Esophagus muscularis mucosa (tissue), 4 donors: ENCODE measurements at places on chromosomes 7 and 10. TPM values are rescaled to one million over a fixed set of nuclear protein-coding genes. Genes with fewer than 3 reads are reported as not detected.

GRCh38 chr7:462173-463103 lies 57.2 kb downstream of the PDGFA start:
- no peak for DNase-seq
- no peak overlapping the region for H3K27ac ChIP-seq
- no peaks in the 10 kb centered on the region for H3K27me3 ChIP-seq
- H3K4me3 ChIP-seq = no peak overlapping the region
- H3K36me3 ChIP-seq = no peaks in the 10 kb centered on the region

DNA sequence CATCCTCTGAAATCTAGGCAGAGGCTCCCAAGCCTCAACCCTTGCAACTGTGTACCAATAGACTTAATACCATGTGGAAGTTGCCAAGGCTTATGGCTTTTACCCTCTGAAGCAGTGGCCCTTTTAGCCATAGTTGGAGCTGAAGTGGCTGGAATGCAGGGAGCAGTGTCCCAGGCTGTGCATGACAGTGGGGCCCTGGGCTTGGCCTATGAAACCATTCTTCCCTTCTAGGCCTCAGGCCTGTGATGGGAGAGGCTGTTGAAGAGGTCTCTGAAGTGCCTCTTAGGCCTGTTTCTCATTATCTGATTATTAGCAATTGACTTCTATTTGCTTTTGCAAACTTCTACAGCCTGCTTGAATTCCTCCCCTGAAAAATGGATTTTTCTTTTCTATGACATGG lies 612.7 kb upstream of the ZWINT start:
- H3K27me3 ChIP-seq = no peaks in the 10 kb centered on the region
- no peaks in the 10 kb centered on the region for H3K36me3 ChIP-seq
- no peak overlapping the region for H3K4me3 ChIP-seq
- H3K27ac ChIP-seq = no peak overlapping the region

GRCh38 chr10:9023206-9023605 lies 968.7 kb downstream of the GATA3 start:
- DNase-seq = no peak
- no peaks in the 10 kb centered on the region for H3K4me1 ChIP-seq
- H3K36me3 ChIP-seq = no peaks in the 10 kb centered on the region
- no peak overlapping the region for H3K4me3 ChIP-seq
- no peak overlapping the region for H3K27ac ChIP-seq

The LAMB1 gene
- 202 TPM for total RNA-seq

The ADRA2A gene
- total RNA-seq = 3.8 TPM

DNA sequence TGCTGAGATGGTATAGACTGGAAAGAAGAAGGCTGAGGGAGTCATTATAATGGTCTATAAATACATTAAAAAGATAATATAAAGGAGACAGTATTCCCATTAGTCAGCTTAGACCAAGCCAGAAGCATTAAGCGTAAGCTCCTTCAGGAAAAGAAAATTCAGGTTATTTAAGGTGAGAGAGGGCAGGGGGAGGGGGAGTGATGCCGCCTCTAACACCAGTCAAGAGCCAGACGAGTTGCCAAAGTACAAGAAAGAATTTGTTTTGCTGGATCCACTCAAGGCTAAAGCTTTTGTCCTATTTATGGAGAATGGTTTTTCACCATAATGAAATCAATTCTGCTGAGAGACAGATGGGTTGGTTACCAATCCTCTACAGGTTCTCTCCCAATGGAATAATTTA lies 99.3 kb downstream of the CFAP58 start:
- no peak overlapping the region for H3K27ac ChIP-seq
- no peaks in the 10 kb centered on the region for H3K4me1 ChIP-seq
- H3K4me3 ChIP-seq = no peak overlapping the region
- no peaks in the 10 kb centered on the region for H3K36me3 ChIP-seq
- H3K27me3 ChIP-seq = no peaks in the 10 kb centered on the region

The ADRB1 gene
- 25.3 TPM for total RNA-seq

DNA sequence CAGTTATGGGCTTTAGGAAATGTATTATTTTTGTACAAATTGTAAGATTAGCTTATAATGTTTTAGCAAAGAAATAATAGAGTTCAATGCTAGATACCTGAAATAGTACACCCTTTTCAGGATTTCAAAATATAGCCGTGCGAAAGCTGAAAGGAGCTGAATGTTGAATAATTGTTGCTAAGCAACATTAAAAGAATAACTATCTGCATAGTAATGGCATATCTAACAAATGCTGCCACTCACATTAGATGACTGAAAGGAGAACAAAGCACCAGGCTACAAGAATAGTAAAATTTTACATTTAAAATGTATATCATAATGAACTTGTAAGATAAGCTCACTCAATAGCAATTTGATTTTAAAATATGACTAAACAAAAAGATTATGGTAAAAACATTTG lies 82.5 kb downstream of the SDHAF3 start:
- no peak overlapping the region for H3K27ac ChIP-seq
- H3K4me3 ChIP-seq = no peak overlapping the region
- H3K27me3 ChIP-seq = no peaks in the 10 kb centered on the region
- no peak for DNase-seq

The TRIL gene
- total RNA-seq = 3.0 TPM

The CYP3A7 gene
- total RNA-seq = not detected

The AUTS2 gene
- 44.9 TPM for total RNA-seq

DNA sequence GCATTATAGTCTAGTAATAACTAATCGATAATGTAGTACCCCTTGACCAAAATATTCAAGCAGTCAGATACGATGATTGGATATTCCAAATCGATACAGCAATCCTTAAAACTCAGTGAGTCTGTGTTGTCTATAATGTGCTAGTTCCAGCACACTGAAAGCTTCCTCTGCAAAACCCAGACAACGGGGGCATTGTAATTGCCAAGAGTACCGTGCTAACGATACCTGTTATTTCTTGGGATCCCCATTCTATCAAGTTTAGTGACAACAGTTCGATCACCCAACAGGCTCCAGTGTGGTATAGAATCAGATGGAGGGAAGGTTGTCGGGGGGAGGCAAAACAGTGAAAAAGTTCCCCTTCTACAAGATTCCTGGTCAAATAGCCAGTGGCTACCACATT lies 865 bp downstream of the ZNF438 start:
- no peak for DNase-seq
- no peaks in the 10 kb centered on the region for H3K27me3 ChIP-seq
- H3K4me1 ChIP-seq = peaks cover 50% of the 10 kb centered on the region
- H3K4me3 ChIP-seq = peak overlapping the region; percentile 74
- peak overlapping the region; percentile 98 for H3K27ac ChIP-seq

DNA sequence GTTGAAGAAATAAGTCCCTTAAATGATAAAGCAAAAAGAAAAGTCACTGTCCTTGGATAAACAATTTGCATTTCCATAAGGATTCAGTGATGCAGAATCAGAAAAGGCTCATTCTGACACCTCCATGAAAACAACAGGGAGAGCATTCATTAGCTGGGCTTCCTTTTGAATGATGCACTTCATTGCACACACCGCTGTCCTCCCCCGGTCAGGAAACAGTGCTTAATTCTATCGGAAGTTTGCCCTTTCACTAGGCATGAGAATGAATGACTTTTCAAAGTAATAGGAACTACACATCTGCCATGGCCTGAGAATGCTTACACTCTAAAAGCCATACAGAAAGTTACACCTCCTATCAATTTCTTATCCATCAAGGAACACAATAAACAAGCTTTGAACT lies 4.2 kb downstream of the PCDH15 start:
- no peak for DNase-seq
- peaks cover 5% of the 10 kb centered on the region for H3K4me1 ChIP-seq
- H3K27ac ChIP-seq = no peak overlapping the region
- H3K27me3 ChIP-seq = no peaks in the 10 kb centered on the region
- H3K36me3 ChIP-seq = no peaks in the 10 kb centered on the region

The FAM24B gene
- 1.2 TPM for total RNA-seq

DNA sequence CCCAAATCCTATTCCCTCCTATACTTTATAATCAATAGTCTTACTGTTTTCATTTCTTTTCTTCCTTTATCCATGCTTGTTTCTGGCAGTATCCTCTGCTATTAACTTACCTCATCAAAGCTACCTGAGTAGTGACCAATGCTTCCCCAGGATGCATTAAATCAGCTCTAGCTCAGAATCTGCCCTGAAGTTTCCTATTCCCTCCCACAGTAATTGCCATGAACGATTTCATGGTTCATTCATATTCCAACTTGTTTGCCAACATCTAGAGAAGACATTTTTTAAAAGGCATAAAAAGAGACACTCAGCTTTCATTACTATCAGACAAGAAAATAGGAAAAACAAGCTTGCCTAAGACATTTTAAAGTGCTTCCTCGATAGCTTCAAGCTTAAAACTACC lies 42.3 kb downstream of the COA1 start:
- H3K27ac ChIP-seq = no peak overlapping the region
- no peak for DNase-seq
- no peaks in the 10 kb centered on the region for H3K27me3 ChIP-seq

GRCh38 chr7:14021069-14021468 lies 31.6 kb upstream of the ETV1 start:
- H3K27me3 ChIP-seq = no peaks in the 10 kb centered on the region
- DNase-seq = no peak
- no peaks in the 10 kb centered on the region for H3K4me1 ChIP-seq
- no peak overlapping the region for H3K27ac ChIP-seq

- no peak overlapping the region for H3K27ac ChIP-seq
- no peaks in the 10 kb centered on the region for H3K36me3 ChIP-seq
- DNase-seq = no peak
- no peaks in the 10 kb centered on the region for H3K27me3 ChIP-seq
- H3K4me3 ChIP-seq = no peak overlapping the region
- H3K4me1 ChIP-seq = no peaks in the 10 kb centered on the region
Measured at GRCh38 chr10:46297406-46298204, 10.8 kb downstream of the ANTXRL start.

The TFPI2 gene
- 1.9 TPM for total RNA-seq

- no peaks in the 10 kb centered on the region for H3K27me3 ChIP-seq
- no peak overlapping the region for H3K4me3 ChIP-seq
- peaks cover 29% of the 10 kb centered on the region for H3K4me1 ChIP-seq
Measured at GRCh38 chr10:109962247-109962646, 38.9 kb upstream of the XPNPEP1 start.

DNA sequence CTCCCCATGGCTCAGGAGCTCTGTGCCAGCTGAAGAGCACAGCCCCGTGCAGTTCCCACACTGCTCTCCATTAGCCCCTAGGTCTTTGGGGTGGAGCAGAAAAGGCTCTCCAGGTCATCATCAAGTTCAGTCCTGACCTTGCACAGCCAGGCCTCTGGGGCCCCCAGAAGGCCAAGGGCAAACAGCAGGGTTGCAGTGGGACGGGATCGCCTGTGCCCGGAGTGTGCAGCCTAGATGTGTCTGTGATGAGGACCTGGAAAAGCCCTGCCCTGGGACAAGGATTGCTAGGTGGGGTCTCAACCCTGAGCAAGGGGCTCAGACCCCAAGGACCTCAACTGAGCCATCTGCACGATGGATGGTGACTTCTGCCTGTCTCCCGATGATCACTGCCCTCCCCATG lies 549 bp downstream of the INMT start:
- no peaks in the 10 kb centered on the region for H3K27me3 ChIP-seq
- peak overlapping the region; percentile 89 for H3K27ac ChIP-seq

DNA sequence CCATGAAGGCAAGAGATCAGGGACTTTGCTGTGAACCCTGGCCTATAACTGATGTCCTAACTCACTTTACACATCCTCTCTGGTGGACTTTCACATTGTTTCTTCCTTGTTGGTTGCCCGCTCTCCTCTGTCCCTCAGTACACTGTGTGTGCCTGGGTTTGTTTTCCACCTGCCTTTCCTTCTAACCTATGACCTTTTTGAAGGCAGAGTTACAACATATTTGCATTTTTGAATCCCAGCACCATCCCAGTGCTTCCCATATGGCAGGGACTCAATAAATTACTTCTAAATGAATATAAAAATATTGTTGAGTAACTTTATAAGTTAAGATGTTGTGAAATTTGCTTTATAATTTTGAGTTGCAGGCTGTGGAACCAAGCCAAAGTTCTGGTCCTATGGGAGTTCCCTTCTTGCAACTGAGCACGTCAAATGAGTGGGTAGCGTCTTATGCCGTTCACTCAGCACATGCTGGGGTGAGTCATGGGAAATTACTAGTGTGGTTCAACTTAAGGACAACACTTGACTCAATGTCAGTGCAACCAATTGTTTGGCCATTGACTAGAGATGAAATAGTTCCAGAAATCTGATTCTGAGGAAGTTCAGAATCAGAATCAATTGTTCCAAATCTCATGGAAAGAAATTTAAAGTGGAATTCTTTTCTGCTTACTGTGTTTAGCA lies 250.9 kb downstream of the TWIST1 start:
- H3K4me3 ChIP-seq = no peak overlapping the region
- peaks cover 4% of the 10 kb centered on the region for H3K4me1 ChIP-seq
- DNase-seq = no peak
- no peaks in the 10 kb centered on the region for H3K36me3 ChIP-seq

DNA sequence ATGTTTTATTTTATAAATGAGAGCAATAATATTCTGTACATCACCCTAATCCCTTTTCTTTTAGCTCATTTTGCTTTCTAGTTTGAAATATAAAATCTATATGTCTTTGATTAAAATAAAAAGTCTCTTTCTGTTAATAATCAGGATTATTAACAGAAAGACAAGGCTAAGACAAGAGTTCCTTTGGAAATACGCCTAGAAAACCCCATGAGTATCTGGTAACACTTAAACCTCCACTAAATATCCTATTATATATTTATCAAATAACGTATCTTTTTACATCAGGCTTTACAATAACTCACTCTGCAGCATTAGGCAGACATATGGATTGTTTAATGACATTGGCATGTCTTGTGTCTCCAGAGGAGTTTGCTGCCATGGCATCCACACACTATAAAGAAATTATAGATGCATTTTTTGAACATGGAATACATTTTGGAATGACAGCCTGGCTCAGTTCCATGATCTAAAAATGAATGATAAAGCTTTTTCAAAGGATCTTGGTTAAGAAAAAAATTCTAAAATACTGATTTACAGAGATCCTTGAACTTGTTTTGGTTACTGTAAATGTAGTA lies 98.7 kb downstream of the TMEM26 start:
- no peaks in the 10 kb centered on the region for H3K36me3 ChIP-seq
- no peaks in the 10 kb centered on the region for H3K4me1 ChIP-seq
- no peak overlapping the region for H3K4me3 ChIP-seq
- H3K27ac ChIP-seq = no peak overlapping the region
- DNase-seq = no peak

- H3K27me3 ChIP-seq = no peaks in the 10 kb centered on the region
- no peak overlapping the region for H3K27ac ChIP-seq
- H3K4me1 ChIP-seq = no peaks in the 10 kb centered on the region
- H3K36me3 ChIP-seq = no peaks in the 10 kb centered on the region
- no peak overlapping the region for H3K4me3 ChIP-seq
Measured at GRCh38 chr7:22949944-22950343, 64.0 kb downstream of the HYCC1 start.

- peak; percentile 53 for DNase-seq
- no peaks in the 10 kb centered on the region for H3K36me3 ChIP-seq
- H3K4me1 ChIP-seq = no peaks in the 10 kb centered on the region
Measured at GRCh38 chr7:4068286-4068685, 613.8 kb upstream of the FOXK1 start.

The NME8 gene
- total RNA-seq = not detected

DNA sequence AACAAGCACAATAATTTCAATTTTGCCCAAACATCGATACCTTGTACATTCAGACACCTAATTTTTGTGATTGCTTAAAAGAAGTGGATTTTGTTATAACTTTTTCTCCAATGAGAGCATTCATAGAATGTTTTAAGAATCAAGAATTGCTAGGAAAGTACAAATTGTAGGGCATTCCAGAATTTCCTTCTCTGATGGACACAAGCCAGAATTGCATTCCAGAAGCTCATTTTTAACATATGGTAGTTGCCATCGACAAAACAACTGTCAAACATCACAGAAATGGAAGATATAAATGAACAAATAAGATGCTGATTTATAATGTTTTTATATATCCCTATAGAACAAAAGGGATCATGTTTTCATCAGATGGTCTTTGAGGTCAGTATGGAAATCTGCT lies 258.4 kb upstream of the NPVF start:
- no peaks in the 10 kb centered on the region for H3K36me3 ChIP-seq
- H3K27ac ChIP-seq = no peak overlapping the region
- H3K4me1 ChIP-seq = no peaks in the 10 kb centered on the region
- H3K4me3 ChIP-seq = no peak overlapping the region
- DNase-seq = no peak

The MALSU1 gene
- 74.2 TPM for total RNA-seq
